ENCODE measurements at places on chromosomes 6 and 20.

GRCh38 chr20:2468581-2469407 is 1.8 kb downstream of the SNRPB start:
- DNase-seq, result no peak

GRCh38 chr6:89357390-89357789 is 4.9 kb upstream of the UBE2J1 start:
- no peak for DNase-seq

DNA sequence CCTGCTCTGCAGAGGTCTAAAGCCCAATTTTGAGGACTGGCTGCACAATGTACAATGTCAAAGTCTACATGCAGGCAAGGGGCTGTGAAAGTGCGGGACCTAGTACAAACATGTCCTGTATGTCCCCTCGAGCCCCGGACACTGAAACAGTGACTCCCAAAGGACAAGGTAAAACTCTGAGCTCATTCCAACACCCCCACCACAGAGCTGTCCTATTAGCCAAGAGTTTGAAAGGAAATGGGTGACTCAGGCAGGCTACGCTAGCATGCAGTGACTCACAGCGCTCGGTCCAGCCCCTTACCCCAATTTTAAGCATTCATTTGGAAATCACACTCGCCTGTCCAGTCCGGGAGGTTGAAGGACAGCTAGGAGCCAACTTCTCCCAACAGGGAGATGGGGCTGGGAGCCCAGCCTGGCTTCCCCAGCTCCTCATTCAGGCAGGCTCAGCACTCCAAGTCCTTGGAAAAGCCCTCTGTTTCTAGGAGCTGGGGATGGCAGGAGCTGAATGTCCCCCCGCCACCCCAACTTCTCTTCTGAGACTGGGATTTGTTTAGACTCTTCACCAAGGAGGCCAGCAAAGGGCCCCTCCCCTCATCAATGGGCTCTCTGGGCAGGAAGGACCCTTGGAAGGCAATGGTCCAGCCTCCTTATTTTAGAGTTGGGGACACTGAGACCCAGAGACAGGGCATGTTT is 3.9 kb downstream of the SDC4 start:
- no peak for DNase-seq

GRCh38 chr6:79842376-79843040 is 104.8 kb downstream of the ELOVL4 start:
- no peak for DNase-seq

DNA sequence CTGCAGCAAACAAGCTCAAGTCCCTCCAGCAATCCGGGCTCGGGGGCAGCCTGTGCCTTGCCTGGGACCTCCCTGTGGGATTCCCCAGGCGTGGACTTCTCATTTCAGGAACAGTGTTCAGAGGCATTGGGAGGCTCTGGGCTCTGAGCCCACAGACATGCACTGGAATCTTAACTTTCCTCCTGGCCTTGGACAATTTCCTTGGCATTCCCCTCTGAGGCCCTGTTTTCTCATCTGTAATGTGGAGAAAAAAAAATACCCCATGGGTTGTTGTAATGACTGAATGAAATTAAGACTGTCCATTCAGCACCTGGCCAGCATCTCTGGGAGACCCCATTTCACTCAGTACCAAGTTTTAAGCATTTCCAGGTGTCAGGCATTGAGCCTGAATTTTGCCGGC is 17.6 kb downstream of the BPIFB4 start:
- peak; percentile 46 for DNase-seq

DNA sequence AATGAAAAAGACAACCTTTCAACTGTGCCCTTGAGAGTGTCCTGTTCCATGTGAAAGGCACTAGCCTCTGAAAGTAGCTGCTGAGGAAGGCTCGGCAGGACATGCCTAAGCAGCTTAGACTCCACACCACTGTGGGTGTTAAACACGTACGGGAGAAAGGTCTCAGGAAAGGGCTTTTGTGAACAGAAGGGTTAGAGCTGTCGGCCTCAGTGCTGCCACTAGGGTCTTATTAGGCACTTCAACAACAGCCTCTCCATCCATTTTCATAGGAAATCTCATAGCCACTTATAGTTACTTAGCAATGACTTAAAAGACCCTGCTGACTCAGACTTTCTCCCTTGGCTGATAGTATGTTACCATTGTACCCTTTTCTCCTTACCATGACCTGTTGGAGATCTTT is 662.8 kb downstream of the TBC1D32 start:
- no peak for DNase-seq

DNA sequence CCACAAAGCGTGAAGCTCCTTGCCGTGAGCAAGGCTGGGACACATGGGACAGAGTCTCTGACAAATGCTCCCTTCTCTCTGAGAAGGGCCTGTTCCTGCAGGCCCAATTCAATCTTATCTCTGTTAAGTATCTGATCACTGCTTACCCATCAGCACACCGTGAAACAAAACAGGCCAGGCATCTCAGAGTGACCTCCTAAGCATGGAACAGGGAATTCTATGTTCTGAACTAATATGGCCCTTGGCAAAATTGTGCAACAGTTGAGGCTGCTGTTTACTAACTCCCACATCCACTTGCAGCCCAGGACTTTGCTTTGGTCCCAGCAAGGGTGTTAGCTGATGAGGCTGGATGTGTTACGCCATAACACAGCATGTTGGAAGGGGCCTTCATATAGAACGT is 79.2 kb downstream of the GCLC start:
- no peak for DNase-seq

GRCh38 chr6:124393536-124393935 is 568.7 kb upstream of the RNF217 start:
- DNase-seq, result no peak

- no peak for DNase-seq
Measured at GRCh38 chr6:75906871-75907270, 157.8 kb downstream of the MYO6 start.

- no peak for DNase-seq
Measured at GRCh38 chr6:50848989-50849795, 30.5 kb downstream of the TFAP2B start.

DNA sequence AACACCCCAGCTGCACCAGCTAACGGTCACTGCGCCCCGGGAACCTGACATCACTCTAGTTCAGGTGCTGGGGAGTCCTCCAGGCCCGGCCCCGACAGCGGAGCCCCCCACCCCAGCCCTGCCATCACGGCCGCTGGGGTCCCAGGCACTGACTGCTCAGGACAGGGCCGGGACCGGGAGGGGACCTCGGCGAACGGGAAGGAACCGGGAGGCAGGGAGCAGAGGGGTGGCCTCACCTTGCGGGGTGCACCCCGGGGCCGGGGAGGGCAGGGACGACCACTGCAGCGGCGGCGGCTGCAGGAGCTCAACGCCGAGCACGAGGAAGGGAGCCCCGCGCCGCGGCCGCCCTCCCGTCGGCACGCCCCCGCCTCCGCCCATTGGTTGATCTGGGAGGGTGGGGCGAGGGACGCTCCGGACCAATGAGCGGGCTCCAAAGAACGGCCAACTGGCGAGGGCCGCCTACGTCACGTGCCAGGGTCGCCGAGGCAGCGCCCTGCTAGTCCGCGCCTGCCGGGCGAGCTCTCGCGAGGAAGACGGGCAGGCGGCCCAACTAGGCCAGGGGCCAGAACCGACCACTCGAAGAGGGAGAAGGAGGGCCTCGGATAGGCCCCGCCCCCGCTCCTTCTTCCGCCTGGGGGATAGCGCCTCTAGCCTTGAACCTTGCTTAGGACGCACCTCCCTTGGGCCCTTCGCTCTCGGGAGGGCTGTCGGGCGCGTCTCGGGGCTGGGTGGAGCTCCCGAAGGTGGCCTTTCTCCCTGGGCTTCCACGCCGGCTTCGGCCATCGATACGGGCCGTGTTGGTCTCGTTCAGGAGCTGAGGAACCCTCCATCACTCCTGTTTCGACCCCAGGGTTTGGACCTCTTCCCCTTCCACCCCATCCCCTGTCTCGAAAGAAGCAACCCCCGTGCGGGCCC is at the start of gene ADISSP:
TSS of gene ADISSP (minus strand) at position 327 of the 915 bp plus-strand sequence. CDS start 7,653 bp downstream, outside the sequence.
- peak; percentile 99 for DNase-seq

DNA sequence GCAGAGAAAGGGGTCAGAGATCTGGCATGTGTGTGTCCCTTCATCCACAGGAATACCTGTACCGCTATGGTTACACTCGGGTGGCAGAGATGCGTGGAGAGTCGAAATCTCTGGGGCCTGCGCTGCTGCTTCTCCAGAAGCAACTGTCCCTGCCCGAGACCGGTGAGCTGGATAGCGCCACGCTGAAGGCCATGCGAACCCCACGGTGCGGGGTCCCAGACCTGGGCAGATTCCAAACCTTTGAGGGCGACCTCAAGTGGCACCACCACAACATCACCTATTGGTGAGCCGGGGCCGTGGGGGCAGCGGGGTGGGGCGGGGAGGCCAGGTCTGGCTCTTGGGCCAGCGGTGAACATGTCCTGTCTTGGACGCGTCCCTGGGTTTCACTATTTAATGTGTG is 1.1 kb downstream of the MMP9 start:
- no peak for DNase-seq

- no peak for DNase-seq
Measured at GRCh38 chr20:43477193-43477592, 19.5 kb downstream of the SRSF6 start.

DNA sequence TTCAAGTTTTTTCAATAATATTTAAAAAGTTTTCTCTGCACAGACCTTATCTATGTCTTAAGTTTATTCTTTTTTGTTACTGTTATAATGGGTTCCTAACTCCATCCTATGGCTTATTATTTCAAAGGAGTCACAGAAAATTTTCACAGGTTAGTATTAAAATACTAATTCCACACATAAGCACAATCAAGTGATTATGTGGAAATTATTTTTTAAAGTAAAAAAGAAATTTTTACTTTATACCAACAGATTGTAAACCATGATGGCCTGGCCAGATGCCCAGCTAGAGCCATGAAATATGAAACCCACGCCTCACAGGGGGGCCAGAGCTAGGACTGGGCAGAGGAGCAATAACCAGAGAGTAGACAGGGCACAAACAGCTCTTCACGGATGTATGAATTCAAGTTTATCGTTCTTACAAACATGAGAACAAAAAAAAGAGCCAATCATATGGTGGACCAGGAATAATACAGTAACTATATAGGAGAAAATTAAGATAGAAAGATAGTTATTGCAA is 34.0 kb downstream of the NUDT3 start:
- DNase-seq, result no peak

GRCh38 chr20:62561948-62562347 is 80.4 kb upstream of the SLCO4A1 start:
- no peak for DNase-seq

DNA sequence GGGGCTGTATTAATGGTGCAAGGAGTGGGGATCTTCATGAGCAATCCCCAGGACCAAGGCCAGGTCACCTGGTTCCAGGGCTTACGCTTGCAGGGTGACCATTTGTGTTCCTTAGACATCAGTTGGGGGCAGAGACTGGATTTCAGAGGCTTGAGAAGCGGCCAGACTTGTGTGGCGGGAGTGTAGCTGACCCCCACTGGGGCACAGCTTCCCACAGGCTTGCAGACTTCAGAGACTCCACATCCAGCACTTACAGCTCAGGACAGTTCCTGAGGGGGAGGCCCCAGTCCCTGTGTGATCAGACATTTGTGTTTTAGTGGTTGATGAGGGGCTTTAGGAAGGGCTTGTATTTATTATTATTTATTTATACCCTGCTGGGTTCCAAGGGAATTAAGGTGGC is 15.3 kb downstream of the TJAP1 start:
- DNase-seq, result no peak

GRCh38 chr6:37774028-37774680 is 45.4 kb upstream of the ZFAND3 start:
- no peak for DNase-seq

DNA sequence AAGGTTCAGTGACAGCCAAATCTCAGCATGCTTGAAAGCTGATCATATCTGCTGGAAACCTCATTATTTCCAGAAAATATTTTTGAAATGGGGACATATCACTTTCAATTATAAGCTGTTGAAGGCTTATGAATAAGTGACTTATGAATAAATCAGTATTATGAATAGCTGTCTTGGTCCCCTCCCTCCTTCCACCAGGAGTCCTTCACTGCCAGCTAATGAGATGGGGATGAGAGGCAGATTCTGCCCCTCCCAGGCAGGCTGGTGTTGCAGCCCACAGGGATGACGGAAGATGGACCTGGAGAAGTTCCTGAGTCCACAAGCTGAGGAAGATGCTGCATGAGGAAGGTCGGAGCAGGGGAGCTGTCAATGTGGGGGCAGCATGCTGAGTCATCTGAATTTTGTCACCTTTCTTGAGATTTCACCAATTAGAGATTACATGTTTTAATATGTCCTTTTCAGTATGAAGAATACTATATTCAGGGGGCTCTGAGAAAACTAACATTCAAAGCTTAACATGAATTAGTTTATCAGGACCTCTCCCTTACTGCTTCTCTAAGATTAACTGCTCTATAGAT is 112.2 kb downstream of the DTNBP1 start:
- no peak for DNase-seq

GRCh38 chr20:33667676-33668465 is 1.1 kb downstream of the ACTL10 start:
- peak; percentile 75 for DNase-seq

All from muscle of arm (tissue), 14 donors.